ENCODE measurements at places on chromosomes 1 and 21.

- DNase-seq, result no peak
Measured at GRCh38 chr1:226938903-226939437, 1.1 kb upstream of the COQ8A start.

GRCh38 chr1:21762022-21762404 lies 20.9 kb downstream of the USP48 start:
- no peak for DNase-seq

GRCh38 chr1:186435336-186435735 lies 25.6 kb downstream of the PDC start:
- no peak for DNase-seq

GRCh38 chr1:40508375-40509341 lies at the start of gene EXO5:
EXO5 (plus strand) TSS chr1:40508767; CDS start chr1:40514545, 5,778 bp downstream.
- DNase-seq, result no peak

DNA sequence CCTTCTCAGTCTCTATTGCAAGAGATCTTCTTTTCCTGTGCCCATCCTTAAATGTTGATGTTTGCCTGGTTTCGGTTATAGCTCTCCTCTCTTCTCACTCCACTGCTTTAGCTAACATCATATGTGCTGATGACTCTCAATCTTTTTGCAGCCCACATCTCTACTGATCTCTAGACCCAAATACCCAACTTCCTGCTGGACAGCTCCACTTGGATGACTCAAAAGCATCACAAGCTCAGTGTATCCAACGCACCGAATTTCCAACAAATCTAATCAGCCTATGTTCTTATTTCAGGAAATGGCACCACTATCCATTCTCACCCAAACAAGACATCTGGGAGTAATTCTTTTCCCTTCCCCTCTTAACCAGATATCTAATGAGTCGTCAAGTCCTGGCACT lies 79.1 kb upstream of the ARTN start:
- DNase-seq, result no peak

DNA sequence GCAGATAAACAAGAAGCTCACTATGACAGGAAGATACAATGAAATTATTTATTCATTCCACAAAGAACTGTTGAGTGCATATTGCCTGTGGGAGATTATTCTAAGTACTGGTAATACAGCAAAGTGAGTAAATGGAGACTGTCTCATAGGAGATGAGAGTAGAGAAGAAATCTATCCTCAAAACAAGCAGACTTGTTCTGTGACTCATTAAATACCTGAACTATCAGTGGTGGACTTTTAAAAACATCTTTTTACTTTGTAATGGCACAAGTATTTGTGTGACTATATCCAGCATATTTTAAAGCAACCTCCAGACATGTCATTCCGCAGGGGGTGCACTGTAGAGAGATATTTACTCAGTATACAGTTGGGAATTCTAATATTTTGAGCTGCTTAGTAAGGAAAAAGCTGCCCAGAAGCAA lies 259.2 kb downstream of the FMN2 start:
- DNase-seq, result peak; percentile 68

- no peak for DNase-seq
Measured at GRCh38 chr1:206012086-206012859, 9.1 kb upstream of the RAB7B start.

- DNase-seq, result no peak
Measured at GRCh38 chr1:52435650-52436049, 31.2 kb downstream of the PRPF38A start.

DNA sequence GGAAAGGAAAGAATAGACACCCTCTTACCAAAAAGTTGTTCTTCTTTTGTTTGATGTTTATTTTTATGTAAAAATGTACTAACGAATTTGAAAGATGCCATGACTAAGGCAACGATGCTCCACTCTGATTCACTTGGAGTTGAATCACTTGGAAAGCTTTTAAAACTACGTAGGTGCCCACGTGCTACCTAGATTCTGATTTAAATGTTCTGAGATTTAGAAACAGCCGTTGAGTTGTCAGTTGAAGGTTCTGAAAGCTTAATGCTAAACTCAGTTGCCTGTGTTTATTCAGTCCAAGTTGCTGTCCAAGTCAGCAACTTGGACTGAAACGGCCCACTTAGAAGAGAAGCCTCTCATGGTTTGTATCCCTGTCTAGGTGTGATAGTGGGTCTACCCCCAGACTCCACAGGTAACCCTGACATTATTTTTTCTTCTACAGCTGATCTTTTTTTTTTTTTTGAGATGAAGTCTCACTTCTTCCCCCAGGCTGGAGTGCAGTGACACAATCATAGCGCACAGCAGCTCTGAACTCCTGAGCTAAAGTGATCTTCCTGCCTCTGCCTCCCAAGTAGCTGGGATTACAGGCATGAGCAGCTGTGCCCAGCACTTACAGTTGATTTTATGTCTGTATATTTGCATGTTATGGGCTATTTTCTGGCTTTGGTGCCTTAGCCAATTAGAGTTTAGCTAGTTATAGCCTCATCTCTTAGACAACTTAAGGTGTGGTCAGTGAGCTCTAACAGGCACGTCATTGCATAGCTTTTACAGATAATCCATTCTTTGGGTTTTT lies 1.4 kb upstream of the VAMP4 start:
- DNase-seq, result peak; percentile 49

GRCh38 chr1:2331200-2331544 lies 60.2 kb downstream of the MORN1 start:
- no peak for DNase-seq

- DNase-seq, result no peak
Measured at GRCh38 chr1:70979881-70980280, 67.7 kb downstream of the PTGER3 start.

DNA sequence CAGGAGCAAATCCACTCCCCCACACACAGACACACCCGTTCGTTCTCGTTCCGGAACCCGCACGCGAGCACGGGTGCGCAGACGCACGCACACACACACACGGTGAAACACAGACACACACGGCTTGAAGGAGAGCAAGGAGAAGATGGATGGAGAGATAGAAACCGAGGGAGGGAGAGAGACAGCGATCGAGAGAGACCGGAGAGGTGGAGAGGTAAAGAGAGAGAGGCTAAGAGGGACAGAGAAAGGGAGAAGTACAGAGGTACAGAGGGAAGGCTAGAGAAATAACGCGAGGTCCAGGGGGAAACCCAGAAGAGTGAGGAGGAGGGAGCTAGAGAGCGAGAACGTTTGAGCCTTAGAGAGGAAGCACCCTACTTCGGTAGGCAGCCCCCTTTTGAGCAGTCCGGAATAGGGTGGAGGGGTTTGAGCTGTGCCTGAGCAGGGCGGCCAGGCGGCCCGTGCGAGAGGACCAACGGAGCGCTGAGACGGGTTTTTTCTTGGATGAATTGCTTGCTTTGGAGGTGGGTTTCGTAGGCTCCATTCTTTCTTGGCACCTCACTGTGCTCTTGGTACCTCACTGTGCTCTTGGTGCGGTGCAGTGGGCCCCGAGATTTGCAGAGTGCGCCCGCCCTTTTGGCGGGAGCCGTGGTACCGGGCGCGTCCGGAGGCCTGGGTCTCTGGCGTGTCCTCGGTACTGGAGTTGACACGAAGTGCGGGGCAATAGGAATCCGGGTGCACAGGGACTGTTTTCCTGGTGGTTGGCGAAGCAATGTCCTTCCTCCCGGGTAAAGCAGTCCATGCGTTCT lies 88.4 kb upstream of the RHOU start:
- no peak for DNase-seq

- DNase-seq, result no peak
Measured at GRCh38 chr1:223225061-223225460, 82.0 kb upstream of the TLR5 start.
